ENCODE measurements at places on chromosomes 16 and 17. TPM values are rescaled to one million over a fixed set of nuclear protein-coding genes. Genes with fewer than 3 reads are reported as not detected.

The CRK gene
- total RNA-seq = 97.0 TPM

The TMEM238L gene
- total RNA-seq = not detected

The MRPL38 gene
- total RNA-seq = 37.9 TPM

The LITAFD gene
- not detected for total RNA-seq

The KRT31 gene
- 0.94 TPM for total RNA-seq

The PPL gene
- total RNA-seq = 0.94 TPM

The C17orf113 gene
- total RNA-seq = 4.7 TPM

The KDM8 gene
- 3.4 TPM for total RNA-seq

The CCL4 gene
- total RNA-seq = 2.8 TPM

The WFIKKN1 gene
- 1.3 TPM for total RNA-seq

The B9D1 gene
- total RNA-seq = 15.3 TPM

The ASIC2 gene
- total RNA-seq = 12.5 TPM

The VMO1 gene
- not detected for total RNA-seq

The CCDC92B gene
- 2.8 TPM for total RNA-seq

The OR1F1 gene
- total RNA-seq = 0.94 TPM

The BAHCC1 gene
- 31.3 TPM for total RNA-seq

The CCL18 gene
- total RNA-seq = not detected

The SULT1A4 gene
- 3.8 TPM for total RNA-seq
